ENCODE measurements at places on chromosomes 11 and 22.

- no peak for DNase-seq
Observed at GRCh38 chr11:20403059-20403458, 15.5 kb downstream of the PRMT3 start.

- DNase-seq, result no peak
Observed at GRCh38 chr11:66281776-66282467, 3.9 kb downstream of the CNIH2 start.

DNA sequence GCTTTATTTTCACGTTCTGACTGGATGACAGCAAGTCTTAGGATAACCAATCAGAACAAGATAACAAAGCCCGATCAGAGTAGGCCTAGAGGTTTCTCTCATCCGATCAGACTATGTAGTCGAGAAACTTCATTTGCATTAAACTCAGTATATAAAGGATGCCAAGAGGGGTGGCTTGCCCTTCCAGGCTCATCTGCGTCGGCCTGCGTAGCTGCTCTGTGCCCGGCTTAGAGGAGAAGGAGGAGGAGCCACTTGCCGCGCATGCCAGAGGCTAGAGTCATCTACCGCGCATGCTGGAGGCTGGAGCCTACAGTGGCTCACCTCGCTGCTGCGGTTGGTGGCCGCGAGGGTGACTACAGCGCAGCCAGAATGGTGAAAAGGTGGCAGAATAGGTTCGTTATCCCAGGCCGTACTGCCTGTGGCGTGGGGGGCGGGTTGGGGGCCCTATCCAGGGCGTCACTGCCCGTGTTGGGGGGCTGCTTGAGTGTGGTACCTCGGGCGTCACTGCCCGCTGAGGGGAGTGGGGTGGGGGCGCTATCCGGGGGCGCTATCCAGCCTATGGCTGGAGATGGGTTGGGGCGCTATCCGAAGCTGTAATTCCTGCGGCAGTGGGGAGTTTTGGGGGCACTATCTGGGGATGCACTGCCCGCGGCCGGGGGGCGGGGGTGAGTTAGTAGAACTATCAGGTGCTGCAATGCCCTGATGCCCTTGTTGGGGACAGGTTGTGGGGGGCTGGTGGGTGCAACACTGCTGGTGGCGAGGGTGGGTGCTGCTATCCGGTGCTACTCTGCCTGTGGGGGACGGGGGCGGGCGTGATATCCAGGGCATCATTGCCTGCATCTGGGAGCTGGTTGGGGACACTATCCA is at the start of gene RFPL2:
TSS of gene RFPL2 (minus strand) at position 218 of the 867 bp plus-strand sequence. CDS start 2,622 bp downstream, outside the sequence.
- peak; percentile 62 for DNase-seq

- no peak for DNase-seq
Observed at GRCh38 chr22:36155702-36156101, 4.9 kb downstream of the APOL3 start.

GRCh38 chr11:6667733-6668374 is 12.2 kb upstream of the DCHS1 start:
- DNase-seq, result peak; percentile 52

- no peak for DNase-seq
Observed at GRCh38 chr11:12007230-12007593, 1.2 kb downstream of the DKK3 start.

DNA sequence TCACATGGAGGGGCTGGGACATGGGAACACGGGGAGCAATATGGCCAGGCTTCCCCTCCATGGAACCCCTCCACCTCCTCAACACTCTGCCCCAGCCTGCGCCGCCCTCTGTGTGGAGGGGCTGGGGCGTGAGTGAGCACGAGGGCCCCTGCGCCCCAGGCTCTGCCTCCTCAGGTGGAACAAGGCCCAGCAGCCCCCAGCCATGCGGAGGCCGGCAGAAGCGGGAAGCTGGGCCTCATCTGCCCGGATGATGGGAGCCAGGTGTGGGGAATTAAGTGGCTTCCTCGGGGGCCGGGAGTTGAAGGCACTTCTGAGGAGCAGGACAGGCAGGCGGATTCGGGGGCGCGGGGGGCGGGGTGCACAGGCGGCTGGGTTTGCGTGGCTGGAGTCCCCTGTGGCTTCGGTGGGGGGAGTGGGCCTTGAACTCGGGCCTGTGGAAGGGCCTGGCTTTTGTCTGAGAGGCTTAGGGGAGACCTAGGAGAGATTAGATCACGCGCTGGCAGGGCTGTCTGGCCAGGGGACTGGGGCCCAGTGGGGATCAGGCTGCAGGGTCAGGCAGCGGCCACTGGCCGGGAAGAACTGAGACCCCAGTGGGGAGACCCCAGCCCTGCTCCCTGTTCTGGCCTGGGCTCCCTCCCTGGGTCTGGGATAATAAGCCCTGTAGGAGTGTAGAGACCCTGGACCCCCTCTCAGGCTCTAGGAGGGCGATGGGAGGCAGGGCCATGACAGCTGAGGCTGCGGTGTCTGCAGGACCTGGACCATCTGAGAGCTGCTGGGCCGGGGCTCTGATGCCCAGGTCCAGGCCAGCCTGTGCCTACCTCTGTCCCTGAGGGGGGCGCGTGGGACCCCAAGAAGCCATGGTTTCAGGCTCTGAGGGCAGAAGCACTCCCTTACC is 13.3 kb downstream of the PRR33 start:
- DNase-seq, result no peak

- no peak for DNase-seq
Observed at GRCh38 chr22:37911697-37912096, 5.6 kb downstream of the MICALL1 start.

GRCh38 chr11:118884875-118885274 is 1.2 kb downstream of the CXCR5 start:
- DNase-seq, result no peak

DNA sequence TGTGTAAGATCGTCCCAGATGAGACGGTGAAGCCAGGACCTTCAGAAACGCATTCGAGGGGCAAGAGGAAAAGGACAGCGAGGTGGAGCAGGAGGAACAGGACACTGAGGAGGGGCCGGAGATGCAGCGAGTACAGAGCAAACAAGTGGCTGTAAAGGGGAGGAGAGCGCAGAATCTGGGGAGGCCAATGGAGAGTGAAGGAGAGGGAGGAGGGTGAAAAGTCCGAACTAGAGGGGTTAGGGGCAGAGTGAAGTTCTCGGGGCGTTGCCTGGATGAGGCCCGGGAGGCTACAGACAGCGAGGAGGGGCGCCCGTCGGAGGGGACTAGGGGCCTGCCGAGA is 8.8 kb upstream of the PPIL2 start:
- no peak for DNase-seq
